Renal pelvis (tissue), 12 donors: ENCODE measurements at places on chromosomes 5 and 9. TPM values are rescaled to one million over a fixed set of nuclear protein-coding genes. Genes with fewer than 3 reads are reported as not detected.

GRCh38 chr9:114246558-114246957, 76.3 kb upstream of the ORM1 start:
- DNase-seq, result no peak

GRCh38 chr5:124923131-124923530, 176.7 kb upstream of the ZNF608 start:
- DNase-seq, result no peak

GRCh38 chr5:127634007-127634406, 14.9 kb upstream of the CTXN3 start:
- no peak for DNase-seq

NEUROG1 gene
- not detected for polyA plus RNA-seq

- DNase-seq, result no peak
These were observed 48.6 kb upstream of the FCN1 start for GRCh38 chr9:134966270-134966669.

GRCh38 chr5:91687430-91687829, 304.3 kb upstream of the ARRDC3 start:
- DNase-seq, result no peak

DNA sequence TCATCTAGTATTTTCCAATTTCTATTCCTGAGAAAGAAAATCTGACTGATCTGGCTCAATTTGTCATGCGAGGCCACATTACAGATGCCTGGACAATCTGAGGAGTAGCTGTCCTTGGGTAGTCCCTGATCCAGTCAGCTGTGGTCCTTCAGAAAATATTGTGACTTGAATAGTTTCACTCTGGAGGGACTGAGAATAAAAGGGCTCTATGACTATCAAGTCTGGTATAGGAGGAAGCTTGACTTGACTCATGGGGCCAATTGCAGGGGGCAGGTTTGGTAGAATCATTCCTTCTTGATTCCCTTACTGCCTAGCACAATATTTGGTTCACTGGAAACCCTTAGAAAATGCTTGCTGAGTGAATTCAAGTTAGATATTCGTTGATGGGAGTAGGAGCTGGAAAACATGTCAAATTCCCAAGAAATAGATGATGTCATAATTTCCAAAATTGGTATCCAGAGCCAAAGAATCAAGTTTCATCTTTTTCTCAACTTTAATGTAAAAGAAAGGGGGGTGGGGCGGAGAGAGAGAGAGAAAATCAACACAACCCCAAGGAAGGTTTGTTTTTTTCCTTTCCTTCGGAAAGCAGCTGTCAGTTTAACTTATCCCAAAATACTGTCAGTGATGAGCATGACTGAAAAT, 32.4 kb upstream of the STX17 start:
- DNase-seq, result no peak

NDUFA8 gene
- 79.0 TPM for polyA plus RNA-seq

GRCh38 chr9:134026581-134026980, 1.3 kb downstream of the BRD3OS start:
- no peak for DNase-seq

- DNase-seq, result no peak
These were observed 587.0 kb upstream of the ADAMTS16 start for GRCh38 chr5:4553130-4553529.

TAF11L10 gene
- not detected for polyA plus RNA-seq

ADAMTSL2 gene
- polyA plus RNA-seq, result 1.5 TPM

- no peak for DNase-seq
These were observed 10.9 kb upstream of the IL12B start for GRCh38 chr5:159341145-159341544.

MYOT gene
- polyA plus RNA-seq, result 1.7 TPM

- DNase-seq, result no peak
These were observed 191.4 kb upstream of the SGCD start for GRCh38 chr5:156135531-156135930.

GRCh38 chr5:142862594-142862993, 92.4 kb downstream of the ARHGAP26 start:
- DNase-seq, result no peak

FOXD4L3 gene
- not detected for polyA plus RNA-seq

- no peak for DNase-seq
These were observed 262.9 kb downstream of the ARRDC3 start for GRCh38 chr5:91119981-91120850.

- peak; percentile 66 for DNase-seq
These were observed 46.0 kb downstream of the MYO10 start for GRCh38 chr5:16889972-16890519.

ACOT12 gene
- polyA plus RNA-seq, result 1.1 TPM

DNA sequence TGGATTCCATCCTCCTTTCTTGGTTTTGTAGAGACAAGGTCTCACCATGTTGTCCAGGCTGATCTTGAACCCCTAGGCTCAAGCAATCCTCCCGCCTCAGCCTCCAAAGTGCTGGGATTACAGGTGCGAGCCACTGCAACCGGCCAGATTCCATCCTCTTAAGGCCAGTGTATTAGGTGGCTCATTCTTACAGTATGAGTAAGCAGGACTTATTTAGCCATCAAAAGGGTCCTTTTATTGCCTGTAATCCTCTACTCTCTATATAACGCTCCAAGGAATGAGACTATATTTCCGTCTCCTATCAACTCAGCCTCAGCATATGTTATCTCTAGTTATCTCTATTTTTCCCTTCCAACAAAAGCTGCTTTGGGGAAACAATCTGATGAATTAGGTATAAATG, 3.0 kb upstream of the ERBIN start:
- DNase-seq, result no peak
